ENCODE measurements at places on chromosomes 1 and 21. TPM values are rescaled to one million over a fixed set of nuclear protein-coding genes. Genes with fewer than 3 reads are reported as not detected.

Gene SPATA46
- total RNA-seq, result not detected

Gene VASH2
- total RNA-seq, result 0.53 TPM

Gene CCDC181
- total RNA-seq, result 0.41 TPM

Gene S100A10
- 359 TPM for total RNA-seq

Gene PGBD5
- 0.12 TPM for total RNA-seq

Gene TNFRSF1B
- total RNA-seq, result 31.9 TPM

Gene CR1L
- not detected for total RNA-seq

Gene MMEL1
- total RNA-seq, result 0.15 TPM
